T-helper 22 cell (primary cell): ENCODE measurements at places on chromosomes 13 and 19.

DNA sequence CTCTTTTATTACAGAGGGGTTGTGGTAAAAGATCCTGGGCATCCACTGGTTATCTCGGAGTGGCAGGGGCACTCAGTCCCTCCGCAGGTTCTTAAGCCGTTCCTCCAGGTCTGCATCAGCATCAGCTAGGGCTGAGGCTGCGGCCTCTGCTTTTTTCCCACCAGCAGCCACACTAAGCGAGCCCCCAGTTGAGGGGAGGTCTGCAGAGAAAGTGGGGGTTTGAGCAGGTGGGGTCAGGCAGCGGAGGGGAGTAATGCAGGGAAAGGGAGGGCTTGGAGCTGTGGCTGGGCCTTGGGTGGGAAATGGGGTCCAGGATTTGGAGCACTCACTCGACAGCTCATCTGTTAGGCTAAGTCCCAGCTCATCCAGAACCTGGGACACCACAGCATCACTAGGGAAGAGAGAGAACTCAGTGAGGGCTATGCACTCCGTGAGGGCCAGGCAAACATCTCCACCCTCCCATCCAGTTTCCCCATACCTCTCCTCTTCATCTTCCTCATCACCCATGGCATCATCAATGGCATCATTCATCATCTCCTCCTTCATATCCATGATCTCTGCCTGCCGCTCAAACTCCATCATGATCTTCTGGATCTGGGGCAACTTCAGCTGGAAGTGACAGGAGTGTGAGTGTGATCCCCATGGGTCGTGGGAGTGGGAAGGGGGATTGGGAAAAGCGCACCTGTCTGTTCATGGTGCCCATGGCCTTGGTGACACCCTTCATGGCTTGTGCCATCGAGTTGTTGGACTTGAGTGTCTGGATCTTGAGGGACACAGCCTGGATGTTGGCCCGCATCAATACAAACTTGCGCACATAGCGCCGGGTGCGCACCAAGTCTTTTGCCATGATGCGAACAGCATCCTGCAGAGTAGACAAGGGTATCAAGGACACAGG, 3.1 kb downstream of the CHMP2A start:
- no peak for DNase-seq

DNA sequence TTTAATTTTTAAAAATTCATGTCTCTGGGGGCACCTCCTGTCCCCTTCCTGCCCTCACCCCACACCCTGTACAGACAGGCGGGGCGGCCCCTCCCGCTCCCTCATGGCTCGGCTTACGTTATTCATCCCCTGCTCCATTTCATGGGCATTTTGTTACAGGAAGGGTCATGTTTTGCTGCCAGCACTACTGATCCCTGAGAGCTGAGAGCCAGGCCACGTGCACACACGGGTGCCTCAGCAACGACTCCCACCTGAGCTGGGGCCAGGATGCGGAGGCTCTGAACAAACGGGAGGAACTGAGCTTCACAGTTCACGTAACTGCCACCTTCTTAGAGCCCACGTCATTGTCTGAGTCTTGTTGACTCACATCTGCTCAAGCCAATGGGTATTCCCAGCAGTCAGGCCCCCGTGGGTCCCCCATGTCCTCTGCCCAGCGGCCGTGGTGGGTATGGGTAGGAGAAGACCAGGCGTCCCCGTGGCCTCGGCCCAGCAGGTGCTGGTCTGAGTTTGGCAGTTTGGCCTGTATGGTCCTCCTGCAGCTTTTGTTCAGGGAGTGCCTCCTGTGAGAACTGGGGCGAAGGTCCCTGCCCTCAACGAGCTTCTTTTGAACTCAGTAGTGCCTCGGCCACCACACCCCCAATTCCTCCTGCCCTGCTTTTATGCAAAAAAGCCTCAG, 16.4 kb upstream of the TMEM255B start:
- no peak for DNase-seq

GRCh38 chr13:36787181-36787580, 31.8 kb upstream of the RFXAP start:
- DNase-seq = no peak

- no peak for DNase-seq
Measured at GRCh38 chr13:67130444-67130843, 99.7 kb downstream of the PCDH9 start.

GRCh38 chr13:107023335-107023734, 455.4 kb upstream of the ARGLU1 start:
- DNase-seq = no peak

DNA sequence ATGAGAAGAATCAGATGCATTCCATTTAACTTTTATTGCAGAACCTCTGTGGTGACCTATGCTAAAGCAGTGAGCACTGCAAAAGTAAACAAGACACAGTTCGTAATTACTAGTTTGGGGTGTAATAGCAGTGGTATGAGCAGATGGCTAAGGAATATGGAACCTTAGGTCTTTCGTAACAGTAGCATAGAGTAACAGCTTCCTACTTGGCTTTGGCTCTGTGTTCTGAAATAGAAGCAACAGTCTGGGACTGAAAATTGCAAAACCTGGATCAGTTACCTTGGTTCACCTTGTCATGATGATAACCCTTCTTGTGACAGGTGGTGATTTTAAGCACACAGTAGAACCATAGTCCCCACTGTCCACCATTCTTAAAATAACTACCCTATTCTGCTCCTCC, 303.4 kb downstream of the GPC6 start:
- no peak for DNase-seq

DNA sequence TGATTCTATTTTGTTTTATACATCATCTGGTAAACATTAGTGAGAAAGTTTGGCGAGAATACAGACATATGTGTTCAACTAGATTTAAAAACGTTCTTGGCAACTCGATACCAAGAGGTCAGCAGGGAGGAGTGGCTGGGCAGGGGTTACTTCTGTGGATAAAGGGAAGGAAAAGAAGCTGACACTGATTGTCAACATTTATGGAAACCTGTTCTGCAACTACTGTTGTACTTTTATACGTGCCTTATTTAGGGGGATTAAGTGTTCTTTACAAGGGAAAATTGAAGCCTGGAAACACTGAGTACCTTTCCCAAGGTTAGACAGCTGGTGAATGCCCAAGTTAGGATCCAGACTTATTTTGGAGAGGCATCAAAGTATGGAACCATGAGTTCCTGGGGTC, 65.0 kb downstream of the MTUS2 start:
- DNase-seq = no peak

- no peak for DNase-seq
Measured at GRCh38 chr19:18843960-18844359, 12.2 kb downstream of the UPF1 start.

- DNase-seq = no peak
Measured at GRCh38 chr13:31896427-31896826, 135.1 kb upstream of the FRY start.

GRCh38 chr19:32363175-32363574, 17.8 kb downstream of the ZNF507 start:
- no peak for DNase-seq

DNA sequence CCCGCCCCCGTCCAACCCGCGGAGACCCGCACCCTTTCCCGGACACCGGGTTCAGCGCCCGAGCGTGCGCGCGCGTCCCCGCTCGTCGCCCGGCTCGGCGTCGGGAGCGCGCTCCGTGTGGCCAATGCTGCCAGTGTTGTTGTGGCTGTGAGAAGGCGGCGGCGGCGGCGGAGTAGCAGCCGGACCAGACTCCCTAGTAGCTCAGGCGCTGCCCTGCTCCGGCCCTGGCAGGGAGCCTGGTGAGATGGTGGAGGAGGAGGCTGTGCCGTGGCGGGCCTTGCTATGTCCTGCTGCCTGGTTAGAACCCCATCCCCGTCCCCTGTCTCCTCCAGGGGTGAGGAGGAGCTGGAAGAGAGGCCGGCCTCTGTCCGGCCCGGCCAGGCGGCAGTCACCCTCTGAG, 553.2 kb downstream of the TUBA3C start:
- DNase-seq = no peak

- no peak for DNase-seq
Measured at GRCh38 chr13:39967199-39967959, 311.9 kb downstream of the COG6 start.

GRCh38 chr19:55369653-55370304, 484 bp downstream of the IL11 start:
- DNase-seq = no peak

DNA sequence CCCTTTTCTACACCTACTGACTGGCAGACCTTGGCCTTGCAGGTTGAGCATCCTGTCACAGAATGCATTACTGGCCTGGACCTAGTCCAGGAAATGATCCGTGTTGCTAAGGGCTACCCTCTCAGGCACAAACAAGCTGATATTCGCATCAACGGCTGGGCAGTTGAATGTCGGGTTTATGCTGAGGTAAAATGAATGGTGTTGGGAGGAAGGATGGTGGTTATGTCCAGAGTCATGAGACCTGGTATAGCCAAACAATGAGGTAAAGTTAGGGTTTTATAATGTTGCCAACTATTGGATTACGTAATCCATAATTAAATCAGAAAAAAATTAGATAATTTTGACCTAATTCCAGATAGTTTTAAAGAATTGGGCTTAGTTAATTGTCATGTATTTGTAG, 212.5 kb downstream of the PCCA start:
- no peak for DNase-seq

GRCh38 chr19:30046522-30046921, 104.5 kb downstream of the URI1 start:
- DNase-seq = no peak

- no peak for DNase-seq
Measured at GRCh38 chr19:32811151-32811550, 58.4 kb downstream of the SLC7A9 start.

- no peak for DNase-seq
Measured at GRCh38 chr13:24050796-24051715, 109.5 kb upstream of the SPATA13 start.

GRCh38 chr13:48486836-48487235, 46.0 kb downstream of the RCBTB2 start:
- no peak for DNase-seq

DNA sequence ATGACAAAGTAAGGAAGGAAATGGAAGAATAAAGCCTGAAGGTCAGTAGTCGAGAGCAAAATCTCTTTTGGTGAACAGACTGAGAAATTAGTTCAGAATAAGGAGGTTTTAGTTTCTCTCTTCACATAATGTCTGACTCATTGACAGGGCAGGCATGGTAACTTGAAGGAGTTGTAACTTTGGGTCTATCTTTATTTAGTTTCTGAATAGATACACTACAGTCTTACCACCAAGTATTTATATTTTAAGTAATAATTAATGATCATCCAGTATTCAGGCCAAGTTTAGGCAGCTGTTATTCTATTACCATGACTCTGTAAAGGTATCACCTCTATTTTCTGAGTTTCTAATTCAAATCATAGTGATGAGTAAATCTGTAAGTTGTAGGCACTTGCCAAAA, 219.9 kb downstream of the SPRY2 start:
- DNase-seq = no peak

DNA sequence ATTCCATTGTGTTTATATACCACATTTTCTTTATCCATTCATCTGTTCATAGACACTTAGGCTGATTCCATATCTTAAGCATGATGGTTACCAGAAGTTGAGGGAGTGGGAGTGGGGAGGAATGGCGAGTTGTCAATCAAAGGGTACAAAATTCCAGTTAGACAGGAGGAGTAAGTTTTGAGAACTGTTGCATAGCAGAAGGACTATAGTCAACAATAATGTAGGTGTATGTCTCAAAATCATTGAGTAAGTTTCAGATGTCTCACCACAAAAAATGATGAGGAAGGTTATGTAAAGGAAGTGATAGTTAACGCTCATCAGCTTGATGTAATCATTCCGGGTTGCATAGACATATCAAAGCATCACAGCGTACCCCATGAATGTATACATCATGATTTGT, 4.6 kb upstream of the UBL3 start:
- DNase-seq = no peak

- DNase-seq = no peak
Measured at GRCh38 chr19:47882890-47883289, 3.2 kb downstream of the SULT2A1 start.

DNA sequence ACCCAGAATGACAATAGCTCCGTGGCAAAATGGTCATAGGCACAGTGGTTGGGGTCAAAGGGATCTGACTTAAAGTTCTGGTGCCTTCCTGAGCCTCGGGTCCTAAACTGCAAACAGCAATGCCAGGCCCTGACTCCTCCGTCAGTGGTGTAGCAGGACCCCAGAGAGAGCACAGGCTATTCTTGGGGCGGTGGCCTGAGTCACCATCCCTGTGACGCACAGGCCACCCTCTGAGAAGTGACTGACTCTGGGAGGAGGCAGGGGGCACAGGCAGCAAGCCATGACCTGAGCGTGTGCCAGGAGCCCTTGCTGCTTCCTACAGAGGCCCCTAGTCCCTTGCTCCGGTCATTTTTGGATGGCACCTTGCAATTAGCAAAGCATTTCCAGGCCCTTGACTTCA, 18.7 kb downstream of the PLVAP start:
- DNase-seq = no peak

DNA sequence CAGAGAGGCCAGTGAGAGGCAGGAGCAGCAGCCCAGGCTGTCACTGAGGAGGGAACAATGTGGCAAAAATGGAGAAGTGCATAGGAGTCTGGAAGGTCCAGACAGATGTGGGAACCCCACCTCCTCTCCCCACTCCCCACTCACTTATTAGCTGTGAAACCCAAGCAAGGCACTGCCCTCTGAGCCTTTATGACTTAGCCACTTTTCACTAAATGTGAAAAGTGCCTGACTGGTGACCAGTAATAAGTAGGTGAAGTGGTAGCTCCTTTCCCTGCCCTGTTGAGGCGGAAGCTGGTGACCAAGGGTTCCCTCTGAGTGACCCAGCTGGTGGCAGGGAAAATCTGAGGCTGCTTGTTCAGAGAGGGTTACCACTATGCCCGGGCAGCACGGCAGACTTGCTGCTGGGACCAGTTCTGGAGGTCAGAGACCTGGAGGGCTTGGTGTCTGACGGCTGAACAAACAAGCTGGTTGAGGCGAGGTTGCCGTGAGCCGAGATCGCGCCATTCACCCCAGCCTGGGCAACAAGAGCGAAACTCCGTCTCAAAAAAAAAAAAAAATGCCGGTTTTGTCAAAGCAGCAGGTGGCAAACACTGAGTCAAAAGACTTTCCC, 80.0 kb downstream of the ZNF429 start:
- DNase-seq = no peak

DNA sequence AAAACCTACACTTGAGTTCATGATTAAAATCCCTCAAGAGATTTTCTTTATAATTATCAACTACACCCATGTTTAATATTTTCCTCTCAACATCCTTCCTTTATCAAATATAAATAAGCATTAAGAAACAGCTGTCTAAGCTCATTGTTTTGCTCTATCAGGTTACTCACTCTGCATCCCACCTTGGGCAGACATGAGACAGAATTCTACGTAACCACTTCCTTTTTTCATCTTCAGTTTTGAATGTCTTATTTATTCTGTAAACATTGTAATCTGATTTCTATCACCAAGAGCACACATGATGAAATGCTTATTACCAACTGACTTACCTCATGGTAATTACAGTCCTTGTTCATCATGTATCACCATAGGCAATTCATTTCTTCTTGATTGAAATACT, 1256.6 kb upstream of the ATXN8OS start:
- DNase-seq = no peak
